Aortic smooth muscle cell (primary cell): ENCODE measurements at places on chromosomes 2 and 18. TPM values are rescaled to one million over a fixed set of nuclear protein-coding genes. Genes with fewer than 3 reads are reported as not detected.

The ZSWIM2 gene
- not detected in 2 replicates for total RNA-seq

The SPOPL gene
- total RNA-seq = 12.0 and 13.9 TPM in 2 replicates

The SRD5A2 gene
- not detected in 2 replicates for total RNA-seq

The CLEC4F gene
- total RNA-seq = not detected in 2 replicates

The SPC25 gene
- 3.9 and 5.7 TPM in 2 replicates for total RNA-seq

The EVA1A gene
- total RNA-seq = 28.4 and 29.3 TPM in 2 replicates

The ZCCHC2 gene
- 6.2 and 7.3 TPM in 2 replicates for total RNA-seq

The STPG4 gene
- 0.44 and 0.53 TPM in 2 replicates for total RNA-seq

The ST8SIA5 gene
- under 0.01 TPM in 2 replicates for total RNA-seq

The EVX2 gene
- total RNA-seq = not detected in 2 replicates

The FOXI3 gene
- total RNA-seq = not detected in 2 replicates

The MBP gene
- 13.1 and 20.5 TPM in 2 replicates for total RNA-seq

The NETO1 gene
- not detected in 2 replicates for total RNA-seq

The MARCHF4 gene
- total RNA-seq = 2.1 and 4.5 TPM in 2 replicates

The M1AP gene
- 0.06 and 0.26 TPM in 2 replicates for total RNA-seq

The DUSP28 gene
- 3.4 and 3.5 TPM in 2 replicates for total RNA-seq

The NEU2 gene
- not detected in 2 replicates for total RNA-seq

The MOCOS gene
- 1.4 and 2.9 TPM in 2 replicates for total RNA-seq

The DYNAP gene
- not detected in 2 replicates for total RNA-seq

The BCL11A gene
- total RNA-seq = under 0.01 TPM in 2 replicates

The C2orf15 gene
- total RNA-seq = not detected in 2 replicates
